ENCODE measurements at places on chromosomes 7 and 10.
A peak's percentile ranks its signal among the peaks of the same experiment; 100 is the strongest.

GRCh38 chr10:19811540-19811939 is 4.7 kb upstream of the PLXDC2 start:
- DNase-seq: no peak

DNA sequence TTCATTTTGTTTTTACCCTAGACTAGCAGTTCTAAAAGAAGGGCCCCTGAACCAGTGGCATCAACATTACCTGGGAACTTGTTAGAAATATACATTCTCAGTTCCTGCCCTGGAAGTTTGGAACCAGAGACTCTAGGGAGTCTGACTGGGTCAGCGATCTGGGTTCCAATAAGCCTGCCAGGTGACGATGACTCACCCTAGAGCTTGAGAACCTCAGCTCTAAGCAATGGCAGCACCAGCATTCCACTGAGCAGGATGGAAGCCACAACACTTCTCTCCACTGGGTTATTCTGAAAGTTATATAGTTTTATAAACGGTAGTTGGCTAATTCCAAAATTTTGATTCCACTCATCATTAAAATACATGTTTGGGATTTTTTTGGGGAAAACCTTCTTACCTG is 97.0 kb upstream of the AMPH start:
- DNase-seq: no peak

- DNase-seq: peak; percentile 83
These were observed 540 bp downstream of the SNX13 start for GRCh38 chr7:17939606-17940301.

GRCh38 chr7:6395898-6396595 is 51.7 kb downstream of the DAGLB start:
- no peak for DNase-seq

DNA sequence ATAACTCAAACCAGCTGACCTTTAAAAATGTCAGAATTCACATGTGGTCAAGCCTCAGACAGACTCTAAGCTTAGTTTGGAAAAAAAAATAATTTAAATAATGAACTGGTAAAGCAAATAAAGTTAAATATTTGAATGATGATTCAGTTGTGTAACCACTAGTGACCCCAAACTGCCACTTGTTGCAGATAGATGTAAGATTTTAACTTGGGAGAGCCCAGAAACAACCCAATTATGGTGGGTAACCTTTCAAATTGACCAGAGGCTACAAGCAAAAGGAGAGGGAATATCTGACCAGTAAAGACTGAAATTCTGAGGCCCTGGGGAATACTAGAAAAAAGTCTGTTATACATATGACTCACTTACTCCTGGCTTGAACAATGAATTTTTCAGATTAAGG is 268.1 kb downstream of the HPSE2 start:
- no peak for DNase-seq

- no peak for DNase-seq
These were observed 5.3 kb downstream of the EXOC4 start for GRCh38 chr7:133258174-133258573.

All from activated CD8-positive, alpha-beta memory T cell treated with anti-CD3 and anti-CD28 coated beads for 24 hours (primary cell).